Hematopoietic multipotent progenitor cell treated with erythropoietin and hydrocortisone succinate and interleukin-3 and kit ligand, for 15 days (in vitro differentiated cells): ENCODE measurements at places on chromosomes 3 and 15.

DNA sequence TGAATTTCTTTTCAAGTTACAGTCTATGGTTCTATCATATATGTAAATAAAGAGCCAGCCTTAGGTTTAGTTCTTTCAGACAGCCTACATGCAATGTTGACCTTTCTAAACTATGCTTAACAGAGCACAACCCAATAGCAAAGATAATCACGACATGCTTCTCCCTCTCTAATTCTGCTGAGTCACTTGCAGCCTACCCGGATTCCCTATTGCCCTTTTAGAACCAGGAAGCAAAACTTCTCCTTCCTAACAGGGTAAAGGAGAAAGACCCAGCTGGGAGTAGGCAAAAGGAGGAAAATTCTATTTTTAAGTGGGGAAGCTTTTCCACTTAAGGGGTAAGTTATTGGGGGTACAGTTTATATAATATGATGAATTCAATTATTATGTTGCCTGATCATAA lies 79.3 kb downstream of the SLC7A14 start:
- DNase-seq = no peak

DNA sequence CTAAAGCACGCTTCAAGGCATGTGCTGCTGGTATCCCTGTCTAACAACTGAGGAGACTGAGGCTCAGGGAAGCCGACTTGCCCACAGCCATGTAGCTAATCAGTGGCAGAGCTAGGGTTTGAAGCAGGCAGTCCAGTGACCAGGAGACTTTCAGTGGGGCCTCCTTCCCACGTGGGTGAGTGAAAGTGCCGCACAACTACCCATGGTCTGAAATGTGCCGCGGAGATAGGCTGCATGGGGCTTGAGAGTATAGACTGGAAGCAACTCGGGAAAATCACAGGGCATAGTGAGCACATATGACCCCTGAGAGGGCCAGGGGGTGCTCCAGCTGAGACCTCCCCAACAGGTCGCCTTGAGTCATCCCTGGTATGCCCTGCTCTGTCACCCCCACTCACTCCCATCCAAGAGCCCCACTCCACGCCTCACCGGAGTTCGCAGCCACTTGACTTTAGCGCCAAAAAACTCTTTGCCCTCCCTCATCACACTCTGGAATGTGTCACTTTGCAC lies 19.1 kb downstream of the FAM174B start:
- DNase-seq = no peak

DNA sequence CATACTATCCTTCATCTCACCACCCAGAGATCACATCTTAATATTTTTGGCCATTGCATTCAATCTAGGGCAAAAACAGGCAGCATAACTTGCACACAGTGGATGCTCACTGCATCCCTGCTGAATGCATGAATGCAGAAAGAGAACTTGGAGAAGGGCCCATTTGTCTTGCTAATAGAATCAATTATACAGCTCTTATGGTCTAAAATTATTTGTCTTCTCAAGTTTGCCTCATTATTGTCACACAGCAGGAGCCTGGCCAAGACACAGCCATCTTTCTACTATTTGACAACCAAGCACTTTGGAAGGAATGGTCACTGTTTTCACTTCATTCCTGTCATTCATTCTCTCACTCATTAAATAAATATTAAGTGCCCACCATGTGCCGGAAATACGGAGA lies 1.2 kb upstream of the ARHGEF26 start:
- DNase-seq = no peak

GRCh38 chr15:68679161-68679560 lies 100.4 kb downstream of the CORO2B start:
- DNase-seq = no peak

DNA sequence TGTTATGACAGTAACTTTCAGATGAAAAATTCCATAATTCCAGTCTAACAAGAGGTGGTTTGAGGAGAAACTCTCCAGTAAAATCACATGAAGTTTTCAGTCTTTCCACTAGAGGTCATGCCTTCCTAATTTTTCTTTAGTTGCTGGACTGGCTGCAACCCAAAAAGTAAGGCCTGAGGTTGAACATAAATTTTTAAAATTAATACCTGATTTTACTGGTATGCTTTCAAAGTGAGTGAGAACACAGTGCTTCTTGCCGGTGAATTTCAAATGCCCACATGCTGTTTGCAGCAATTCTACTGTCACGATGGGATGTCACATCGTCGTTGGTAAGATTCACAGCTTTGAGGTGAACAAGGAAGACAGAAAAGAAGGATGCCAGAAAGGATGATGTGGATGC lies 89.0 kb upstream of the FGF12 start:
- peak; percentile 5 for DNase-seq

- no peak for DNase-seq
Measured at GRCh38 chr3:172185907-172186306, 146.5 kb downstream of the FNDC3B start.

DNA sequence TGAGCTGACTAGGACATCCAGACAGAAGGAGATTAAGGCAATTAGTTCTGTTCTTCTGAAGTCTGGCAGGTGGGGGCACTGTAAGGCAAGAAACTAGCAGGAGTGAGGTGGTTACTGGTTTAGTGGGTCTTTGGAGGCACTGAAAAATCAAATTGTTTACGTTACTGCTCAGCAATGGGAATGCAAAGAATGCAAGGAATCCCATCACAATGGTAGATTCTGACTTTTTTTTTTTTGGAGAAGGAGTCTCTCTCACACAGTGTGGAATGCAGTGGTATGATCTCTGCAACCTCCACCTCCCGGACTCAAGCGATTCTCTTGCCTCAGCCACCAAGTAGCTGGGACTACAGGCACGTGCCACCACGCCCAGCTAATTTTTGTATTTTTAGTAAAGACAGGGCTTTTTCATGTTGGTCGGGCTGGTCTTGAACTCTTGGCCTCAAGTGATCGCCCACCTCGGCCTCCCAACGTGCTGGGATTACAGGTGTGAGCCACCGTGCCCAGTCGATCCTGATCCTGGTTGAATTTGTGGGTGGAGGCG lies 16.4 kb downstream of the FAM107A start:
- no peak for DNase-seq

- no peak for DNase-seq
Measured at GRCh38 chr15:57045741-57046382, 127.4 kb downstream of the TCF12 start.

DNA sequence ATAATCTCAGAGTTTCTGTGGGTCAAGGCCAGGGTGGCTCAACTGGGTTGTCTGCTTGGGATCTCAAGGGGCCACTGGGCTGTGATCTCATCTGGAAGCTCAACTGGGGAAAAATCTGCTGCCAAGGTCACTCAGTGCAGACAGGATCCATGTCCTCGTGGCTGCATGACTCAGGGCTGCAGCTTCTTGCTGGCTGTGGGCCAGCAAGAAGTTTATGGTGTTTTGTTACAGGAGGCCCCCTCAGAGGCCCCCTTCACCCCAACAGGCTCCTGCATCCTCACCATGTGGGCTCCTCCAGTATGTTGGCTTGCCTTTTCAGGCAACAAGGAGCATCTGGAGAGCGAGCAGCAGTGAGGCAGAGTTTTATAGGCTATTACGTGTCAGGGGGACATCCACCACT lies 14.6 kb downstream of the OCA2 start:
- DNase-seq = no peak

GRCh38 chr3:114775395-114775794 lies 371.7 kb downstream of the ZBTB20 start:
- DNase-seq = no peak

GRCh38 chr3:46613313-46614005 lies 1.1 kb downstream of the FAM240A start:
- peak; percentile 58 for DNase-seq

DNA sequence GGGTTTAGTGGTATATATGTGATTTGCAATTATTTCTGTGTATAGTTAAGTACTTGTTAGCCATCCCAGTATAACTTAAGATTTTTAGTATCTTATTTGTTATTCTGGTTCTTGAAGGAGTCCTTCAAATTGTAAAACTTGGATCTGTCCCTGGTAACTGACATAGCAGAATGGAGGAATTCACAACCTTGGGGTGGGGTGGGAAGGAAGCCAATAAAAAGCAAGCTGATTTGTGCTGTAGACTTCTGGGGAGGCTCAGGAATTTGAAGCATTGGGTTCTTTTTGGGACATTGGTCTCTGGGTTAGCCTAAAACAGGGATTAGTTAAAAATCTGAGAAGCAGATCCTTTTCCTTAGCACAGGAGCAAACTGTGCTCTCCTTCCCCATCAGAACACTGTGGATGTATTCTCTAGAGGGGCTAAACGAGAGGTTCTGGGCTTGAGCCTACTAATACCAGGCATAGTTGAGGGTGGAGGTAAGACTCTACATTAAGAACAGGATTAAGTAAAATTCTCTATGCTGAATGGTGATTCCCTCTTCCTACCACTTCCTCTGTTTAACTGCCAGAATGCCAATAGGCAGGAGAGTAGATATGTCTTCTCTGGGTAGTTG lies 42.2 kb downstream of the GMPS start:
- no peak for DNase-seq

DNA sequence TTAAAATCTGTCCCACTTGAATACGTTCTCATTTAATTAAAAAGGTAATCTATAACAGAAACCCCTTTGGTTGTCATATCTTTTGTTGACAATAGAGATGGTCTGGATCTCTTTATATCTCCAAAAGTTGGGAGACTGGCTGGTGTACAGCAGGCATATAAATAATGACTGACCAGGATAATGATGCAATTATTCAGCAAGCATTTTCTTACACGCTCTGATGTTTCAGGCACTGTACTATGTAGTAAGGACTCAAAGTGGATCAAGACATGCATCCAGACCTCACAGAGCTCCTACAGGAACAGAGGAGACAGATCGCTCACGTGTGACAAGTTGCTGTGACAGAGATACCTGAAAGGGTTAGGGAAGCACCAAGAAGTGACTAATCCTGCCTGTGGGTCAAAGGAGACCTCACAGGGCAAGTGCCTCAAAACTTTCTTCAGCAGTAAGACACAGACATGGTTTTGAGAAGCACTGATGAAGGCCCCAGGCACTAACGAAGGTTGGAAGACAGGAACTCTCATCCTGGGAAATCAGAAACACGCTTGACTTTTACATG lies 25.7 kb downstream of the VPS39 start:
- DNase-seq = no peak

DNA sequence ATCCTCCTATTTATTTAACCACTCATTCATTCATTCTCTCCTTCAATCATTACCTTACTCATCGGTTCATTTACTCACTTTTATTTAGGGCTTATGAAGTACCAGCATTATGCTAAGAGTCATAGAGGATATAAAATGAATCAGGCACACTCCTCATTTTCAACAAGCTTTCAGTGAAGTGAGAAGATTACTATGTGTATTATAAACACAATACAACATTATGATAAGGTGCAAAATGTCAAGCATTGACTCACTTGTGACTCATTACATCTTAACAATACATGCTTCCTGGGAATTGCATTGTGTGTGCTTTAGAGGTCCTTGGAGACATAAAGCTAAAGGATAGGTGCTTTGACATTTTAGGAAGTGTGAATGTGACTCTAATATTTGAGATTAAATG lies 60.4 kb downstream of the PLAAT1 start:
- no peak for DNase-seq

GRCh38 chr3:135249186-135249585 lies 454.1 kb downstream of the EPHB1 start:
- DNase-seq = no peak

GRCh38 chr3:129417326-129417725 lies 11.1 kb downstream of the EFCAB12 start:
- no peak for DNase-seq

DNA sequence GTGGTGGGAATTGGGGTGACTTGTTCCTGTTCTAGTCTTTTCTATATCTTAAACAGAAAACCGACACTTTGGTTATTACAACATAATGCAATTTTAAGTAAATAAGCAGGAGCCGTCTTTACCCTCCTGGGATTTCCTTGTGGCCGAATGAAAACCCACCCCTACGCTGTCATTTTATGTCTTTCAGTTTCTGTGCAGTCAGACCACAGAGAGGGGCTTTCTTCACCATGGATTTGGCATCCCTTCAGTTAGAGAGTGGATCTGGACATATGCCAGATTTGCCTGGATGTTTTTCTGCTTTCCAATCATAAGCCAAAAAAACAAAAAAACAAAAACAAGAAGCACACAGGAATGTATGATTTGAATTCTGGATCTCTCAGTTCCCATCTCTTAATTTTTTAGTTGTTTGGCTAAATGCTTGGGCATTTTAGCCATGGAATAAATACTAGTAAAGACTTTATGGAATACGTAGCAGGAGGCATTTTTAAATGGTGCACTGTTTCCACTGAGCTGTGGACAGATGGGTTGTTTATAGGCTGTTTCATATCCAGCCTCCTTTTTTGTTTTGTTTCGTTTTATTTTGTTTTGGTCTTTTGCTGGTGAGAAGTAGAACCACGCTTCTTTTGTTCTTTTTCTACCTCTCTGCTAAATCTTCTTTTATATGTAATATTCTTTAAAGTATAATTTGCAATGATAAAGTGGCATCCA lies 272.9 kb downstream of the FEZF2 start:
- DNase-seq = no peak

DNA sequence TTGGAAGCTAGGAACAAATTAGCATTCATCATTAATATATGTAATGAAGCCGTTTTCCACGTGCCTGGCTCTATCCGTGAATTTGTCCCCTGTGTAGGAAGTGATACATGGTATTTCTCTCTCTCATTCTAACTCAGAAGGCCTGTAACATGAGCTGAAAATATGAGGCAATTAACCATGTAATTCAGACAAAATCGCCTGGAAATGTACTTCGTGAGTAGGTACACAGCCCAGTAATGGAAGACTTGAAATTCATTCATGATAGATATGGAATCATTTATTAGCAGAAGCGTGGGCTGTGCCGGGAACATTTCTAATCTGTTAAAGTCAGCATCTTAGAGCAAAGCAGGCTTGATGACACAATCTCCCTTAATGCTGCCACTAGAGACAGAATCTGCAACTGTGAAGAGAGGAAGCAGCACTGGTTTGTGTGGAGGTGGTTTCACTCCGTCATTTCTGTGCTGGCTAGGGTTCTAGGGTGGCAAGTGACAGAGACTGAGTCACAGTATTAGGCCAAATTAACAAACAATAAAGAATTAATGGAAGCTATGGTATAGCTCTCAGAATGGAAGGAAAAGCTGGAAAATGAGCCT lies 225.0 kb upstream of the PROK2 start:
- no peak for DNase-seq
